ENCODE measurements at places on chromosomes 6 and 20.

- no peak for DNase-seq
Observed at GRCh38 chr6:89987830-89988229, 93.6 kb downstream of the GJA10 start.

DNA sequence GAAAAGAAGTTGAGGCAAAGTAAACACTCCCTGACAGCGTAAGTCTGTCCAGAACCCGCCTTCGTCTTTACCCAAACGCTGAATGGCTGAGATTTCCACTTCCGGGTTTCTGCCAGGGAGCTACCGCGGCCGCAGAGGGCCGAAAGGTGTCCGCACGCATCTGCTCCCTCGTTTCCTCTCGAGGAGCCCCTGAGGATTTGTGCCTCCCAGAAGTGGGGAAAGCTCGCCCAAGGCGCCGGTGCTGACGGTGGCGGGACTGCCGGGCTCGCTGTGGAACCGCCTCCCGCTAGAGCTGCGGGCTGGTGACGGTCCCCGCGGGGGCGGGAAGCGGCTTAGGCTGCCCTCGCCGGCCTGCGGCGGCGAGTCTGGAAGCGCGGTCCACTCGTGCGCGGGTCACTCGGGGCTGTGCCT lies 1760.2 kb upstream of the DEFB115 start:
- DNase-seq, result peak; percentile 1

GRCh38 chr6:21414065-21414464 lies 179.5 kb upstream of the SOX4 start:
- DNase-seq, result no peak

- DNase-seq, result peak; percentile 75
Observed at GRCh38 chr6:111210194-111210728, 123.0 kb downstream of the SLC16A10 start.

DNA sequence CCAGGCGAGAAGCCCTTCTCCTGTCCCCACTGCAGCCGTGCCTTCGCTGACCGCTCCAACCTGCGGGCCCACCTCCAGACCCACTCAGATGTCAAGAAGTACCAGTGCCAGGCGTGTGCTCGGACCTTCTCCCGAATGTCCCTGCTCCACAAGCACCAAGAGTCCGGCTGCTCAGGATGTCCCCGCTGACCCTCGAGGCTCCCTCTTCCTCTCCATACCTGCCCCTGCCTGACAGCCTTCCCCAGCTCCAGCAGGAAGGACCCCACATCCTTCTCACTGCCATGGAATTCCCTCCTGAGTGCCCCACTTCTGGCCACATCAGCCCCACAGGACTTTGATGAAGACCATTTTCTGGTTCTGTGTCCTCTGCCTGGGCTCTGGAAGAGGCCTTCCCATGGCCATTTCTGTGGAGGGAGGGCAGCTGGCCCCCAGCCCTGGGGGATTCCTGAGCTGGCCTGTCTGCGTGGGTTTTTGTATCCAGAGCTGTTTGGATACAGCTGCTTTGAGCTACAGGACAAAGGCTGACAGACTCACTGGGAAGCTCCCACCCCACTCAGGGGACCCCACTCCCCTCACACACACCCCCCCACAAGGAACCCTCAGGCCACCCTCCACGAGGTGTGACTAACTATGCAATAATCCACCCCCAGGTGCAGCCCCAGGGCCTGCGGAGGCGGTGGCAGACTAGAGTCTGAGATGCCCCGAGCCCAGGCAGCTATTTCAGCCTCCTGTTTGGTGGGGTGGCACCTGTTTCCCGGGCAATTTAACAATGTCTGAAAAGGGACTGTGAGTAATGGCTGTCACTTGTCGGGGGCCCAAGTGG lies 5.3 kb downstream of the SNAI1 start:
- DNase-seq, result peak; percentile 31

All from fibroblast of pulmonary artery (primary cell).